HepG2 (cell line): ENCODE measurements at places on chromosomes 2 and 18. TPM values are rescaled to one million over a fixed set of nuclear protein-coding genes. Genes with fewer than 3 reads are reported as not detected.

The CYTIP gene
- not detected in 2 replicates for total RNA-seq

The TANC1 gene
- total RNA-seq, result 2.3 and 2.8 TPM in 2 replicates

The C1QL2 gene
- not detected in 2 replicates for total RNA-seq

The SMAD2 gene
- total RNA-seq, result 96.2 and 132 TPM in 2 replicates

The ANKRD30B gene
- not detected in 2 replicates for total RNA-seq

The DCDC2C gene
- not detected in 2 replicates for total RNA-seq

The NT5C1B gene
- total RNA-seq, result not detected in 2 replicates

The RGPD3 gene
- total RNA-seq, result 0.24 and 0.53 TPM in 2 replicates

The PARD6G gene
- total RNA-seq, result 7.2 and 7.4 TPM in 2 replicates

The CD207 gene
- total RNA-seq, result 0.09 and 0.27 TPM in 2 replicates

The MYO3B gene
- not detected in 2 replicates for total RNA-seq

GRCh38 chr2:71327916-71328315, 3.7 kb upstream of the ZNF638 start:
- H3K27me3 ChIP-seq, result peaks cover 13% of the 10 kb centered on the region; the same call in 1 of the 3 replicates
- H3K36me3 ChIP-seq, result no peaks in the 10 kb centered on the region
- DNase-seq, result no peak

DNA sequence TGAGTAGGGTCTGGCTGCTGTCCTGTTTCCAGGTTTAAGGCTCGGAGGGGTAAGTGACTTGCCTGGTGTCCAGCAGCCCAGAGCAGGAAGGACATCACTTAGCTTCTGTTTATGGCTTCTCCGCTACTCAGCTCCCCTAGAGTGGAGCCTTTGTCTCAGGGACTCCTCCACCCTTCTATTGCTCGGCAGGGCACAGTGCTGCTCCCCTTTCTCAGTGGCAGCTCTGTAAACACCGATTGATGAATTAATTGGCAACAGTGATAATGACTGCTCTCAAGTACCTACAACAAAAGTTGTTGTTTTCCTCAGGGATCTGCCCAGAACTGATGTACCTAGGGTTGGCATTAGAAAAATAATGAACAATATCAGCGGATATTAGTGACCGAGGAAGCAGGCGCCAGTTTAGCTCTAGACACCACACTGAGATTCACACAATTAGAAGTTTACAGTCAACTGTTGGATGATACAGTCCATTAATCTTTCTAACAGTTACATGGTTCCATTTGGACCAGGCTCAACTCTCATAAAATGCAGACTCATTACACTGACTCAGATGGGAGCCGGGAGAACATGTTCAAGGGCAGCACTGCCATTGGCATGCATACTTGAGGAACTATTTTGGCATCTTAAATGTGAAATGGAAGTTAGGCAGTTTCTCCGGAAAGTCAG, 265.7 kb downstream of the MTX2 start:
- H3K27ac ChIP-seq, result no peak overlapping the region
- no peaks in the 10 kb centered on the region for H3K36me3 ChIP-seq
- H3K4me1 ChIP-seq, result no peaks in the 10 kb centered on the region
- no peaks in the 10 kb centered on the region for H3K27me3 ChIP-seq
- DNase-seq, result no peak

DNA sequence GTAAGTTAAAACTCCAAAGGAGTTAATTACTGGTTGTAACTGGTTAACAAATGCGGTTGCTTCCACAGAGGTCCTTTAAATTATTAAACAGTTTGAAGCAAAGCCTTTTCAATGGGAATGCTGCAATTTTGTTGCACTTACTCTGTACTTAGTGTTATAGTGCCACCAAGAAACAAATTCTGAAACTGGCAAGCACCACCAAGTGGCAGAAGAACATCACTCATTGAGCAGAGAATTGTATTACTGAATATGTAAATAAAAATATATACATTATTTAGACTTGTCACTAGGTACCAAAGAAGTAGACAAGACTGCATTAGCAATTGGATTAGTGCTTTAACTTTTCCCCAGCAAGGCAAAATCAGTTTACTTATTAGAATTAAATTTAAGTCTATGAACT, 2.6 kb upstream of the TMEFF2 start:
- no peak overlapping the region for H3K4me3 ChIP-seq
- H3K27ac ChIP-seq, result no peak overlapping the region
- H3K27me3 ChIP-seq, result peaks cover 12% of the 10 kb centered on the region
- H3K36me3 ChIP-seq, result no peaks in the 10 kb centered on the region
- no peaks in the 10 kb centered on the region for H3K4me1 ChIP-seq

GRCh38 chr18:76522122-76522503, 27.1 kb upstream of the ZNF516 start:
- H3K27me3 ChIP-seq, result peaks cover 2% of the 10 kb centered on the region
- H3K4me3 ChIP-seq, result no peak overlapping the region
- H3K36me3 ChIP-seq, result no peaks in the 10 kb centered on the region
- DNase-seq, result no peak
- no peak overlapping the region for H3K27ac ChIP-seq
- H3K4me1 ChIP-seq, result peaks cover 20% of the 10 kb centered on the region

- no peak overlapping the region for H3K27ac ChIP-seq
- no peaks in the 10 kb centered on the region for H3K36me3 ChIP-seq
- DNase-seq, result no peak
- H3K4me3 ChIP-seq, result no peak overlapping the region
These were observed 100.1 kb downstream of the PLCL1 start for GRCh38 chr2:197904446-197904845.

GRCh38 chr2:38856165-38856564, 19.6 kb downstream of the DHX57 start:
- no peaks in the 10 kb centered on the region for H3K4me1 ChIP-seq
- H3K27me3 ChIP-seq, result no peaks in the 10 kb centered on the region
- no peak overlapping the region for H3K27ac ChIP-seq
- no peak overlapping the region for H3K4me3 ChIP-seq
- DNase-seq, result no peak

- H3K36me3 ChIP-seq, result peaks cover 15% of the 10 kb centered on the region
- peak within 1 kb of the TSS; percentile 90 for H3K27ac ChIP-seq
- DNase-seq, result peak; percentile 83
- peak within 1 kb of the TSS; percentile 85 for H3K4me3 ChIP-seq
- H3K27me3 ChIP-seq, result no peaks in the 10 kb centered on the region
These were observed at the start of gene DUSP28 for GRCh38 chr2:240560084-240560479. DUSP28 (plus strand) TSS chr2:240560357; CDS start chr2:240560685, 328 bp downstream.

DNA sequence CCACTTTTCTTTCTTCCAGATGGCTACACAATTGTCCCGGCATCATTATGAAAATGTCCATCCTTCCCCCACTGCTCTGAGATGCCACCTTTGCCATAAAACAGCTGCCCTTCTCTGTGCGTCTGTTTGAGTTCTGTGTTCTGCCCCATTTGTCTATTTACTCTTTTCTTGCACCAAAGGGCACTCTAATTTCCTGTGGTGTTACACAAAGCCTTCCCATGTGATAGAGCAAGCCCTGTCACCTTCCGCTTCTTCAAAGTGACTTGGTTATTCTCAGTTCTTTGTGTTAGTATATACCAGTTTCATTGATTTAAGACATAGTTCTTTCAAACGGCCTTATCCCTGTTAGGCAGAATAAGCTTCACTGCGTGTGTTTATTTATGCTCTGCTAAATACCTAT, 84.1 kb downstream of the FBXO15 start:
- no peaks in the 10 kb centered on the region; the same call in 1 of the 2 replicates for H3K27me3 ChIP-seq
- H3K27ac ChIP-seq, result no peak overlapping the region
- H3K4me1 ChIP-seq, result no peaks in the 10 kb centered on the region
- H3K36me3 ChIP-seq, result no peaks in the 10 kb centered on the region

GRCh38 chr2:160491911-160492371, 1.7 kb downstream of the RBMS1 start:
- H3K4me3 ChIP-seq, result peak overlapping the region; percentile 95
- H3K27me3 ChIP-seq, result no peaks in the 10 kb centered on the region
- no peaks in the 10 kb centered on the region for H3K36me3 ChIP-seq

DNA sequence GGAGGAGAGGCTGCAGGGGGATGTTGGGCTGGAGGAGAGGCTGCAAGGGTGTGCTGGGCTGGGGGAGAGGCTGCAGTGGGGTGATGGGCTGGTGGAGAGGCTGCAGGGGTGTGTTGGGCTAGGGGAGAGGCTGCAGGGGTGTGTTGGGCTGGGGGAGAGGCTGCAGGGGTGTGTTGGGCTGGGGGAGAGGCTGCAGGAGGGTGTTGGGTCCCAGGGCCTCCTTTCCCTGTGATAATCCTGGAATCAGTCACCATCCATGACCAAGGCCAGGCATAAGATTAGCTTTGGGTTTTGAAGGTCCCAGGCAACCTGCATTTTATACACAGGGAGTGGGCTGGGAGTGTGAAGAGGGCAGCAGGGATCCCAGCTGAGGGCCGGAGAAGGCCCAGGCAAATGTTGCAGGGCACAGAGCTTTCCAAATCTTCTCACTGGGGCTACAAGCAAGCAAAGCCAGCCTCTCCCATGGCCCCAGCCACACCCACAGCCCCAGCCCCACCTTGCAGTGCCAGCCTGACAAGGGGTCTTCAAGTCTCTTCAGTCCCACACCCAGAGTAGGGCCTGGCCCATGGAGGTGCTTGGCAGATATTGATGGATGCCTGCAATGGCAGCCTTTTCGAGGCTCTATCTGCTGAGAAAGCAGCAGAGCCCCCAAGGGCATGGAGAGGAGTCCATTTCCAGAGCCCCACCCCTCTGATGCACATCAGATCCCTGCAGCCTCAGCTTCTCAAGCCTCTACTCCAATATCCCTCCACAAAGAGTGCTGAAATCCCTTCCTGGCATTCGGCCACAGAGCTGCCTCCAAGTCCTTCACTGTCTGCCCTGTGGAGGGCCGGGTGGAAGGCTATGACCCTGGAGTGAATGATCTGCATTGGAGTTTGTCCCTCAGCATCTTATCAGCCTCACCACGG, 50.3 kb upstream of the GLI2 start:
- H3K4me1 ChIP-seq, result 0 out of 2 replicates have a peak, but pooled peaks cover under 1% of the 10 kb centered on the region
- H3K36me3 ChIP-seq, result no peaks in the 10 kb centered on the region
- H3K4me3 ChIP-seq, result no peak overlapping the region
- DNase-seq, result no peak
- H3K27ac ChIP-seq, result no peak overlapping the region

- H3K4me3 ChIP-seq, result no peak overlapping the region
- peaks cover 28% of the 10 kb centered on the region for H3K4me1 ChIP-seq
- DNase-seq, result no peak
- H3K36me3 ChIP-seq, result peaks cover 35% of the 10 kb centered on the region
These were observed 37.6 kb downstream of the RMC1 start for GRCh38 chr18:23540867-23541266.

GRCh38 chr2:62675062-62675461, 30.5 kb upstream of the EHBP1 start:
- H3K27ac ChIP-seq, result no peak overlapping the region
- no peaks in the 10 kb centered on the region for H3K36me3 ChIP-seq
- H3K4me1 ChIP-seq, result peaks cover 49% of the 10 kb centered on the region
- DNase-seq, result no peak
- no peak overlapping the region for H3K4me3 ChIP-seq

- no peak overlapping the region for H3K27ac ChIP-seq
- peaks cover 15% of the 10 kb centered on the region for H3K4me1 ChIP-seq
- no peaks in the 10 kb centered on the region for H3K36me3 ChIP-seq
- H3K4me3 ChIP-seq, result no peak overlapping the region
- DNase-seq, result no peak
- no peaks in the 10 kb centered on the region for H3K27me3 ChIP-seq
These were observed 35.0 kb downstream of the NEDD4L start for GRCh38 chr18:58078889-58079573.

DNA sequence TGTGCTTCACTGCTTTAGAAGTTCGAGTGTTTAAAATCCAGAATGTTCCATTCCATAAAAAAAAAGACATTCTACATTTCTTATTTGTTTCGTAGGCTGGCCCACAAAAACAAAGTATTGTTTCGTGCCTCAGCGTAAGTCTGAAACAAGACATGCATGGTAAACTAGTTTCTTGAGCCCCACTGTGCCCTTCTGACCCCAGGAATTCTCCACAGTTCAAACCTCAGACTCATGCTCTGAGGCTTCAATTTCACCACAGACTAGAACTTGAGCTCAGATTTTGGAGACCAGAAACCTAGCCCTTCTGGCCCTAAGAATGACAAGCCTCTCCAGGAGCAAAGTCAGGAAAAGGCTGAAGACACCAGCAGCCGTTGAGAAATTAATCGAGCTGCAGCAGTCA, 151.5 kb downstream of the SLC8A1 start:
- no peak overlapping the region for H3K27ac ChIP-seq
- H3K4me1 ChIP-seq, result no peaks in the 10 kb centered on the region
- no peak for DNase-seq
- H3K36me3 ChIP-seq, result no peaks in the 10 kb centered on the region
- H3K4me3 ChIP-seq, result no peak overlapping the region

DNA sequence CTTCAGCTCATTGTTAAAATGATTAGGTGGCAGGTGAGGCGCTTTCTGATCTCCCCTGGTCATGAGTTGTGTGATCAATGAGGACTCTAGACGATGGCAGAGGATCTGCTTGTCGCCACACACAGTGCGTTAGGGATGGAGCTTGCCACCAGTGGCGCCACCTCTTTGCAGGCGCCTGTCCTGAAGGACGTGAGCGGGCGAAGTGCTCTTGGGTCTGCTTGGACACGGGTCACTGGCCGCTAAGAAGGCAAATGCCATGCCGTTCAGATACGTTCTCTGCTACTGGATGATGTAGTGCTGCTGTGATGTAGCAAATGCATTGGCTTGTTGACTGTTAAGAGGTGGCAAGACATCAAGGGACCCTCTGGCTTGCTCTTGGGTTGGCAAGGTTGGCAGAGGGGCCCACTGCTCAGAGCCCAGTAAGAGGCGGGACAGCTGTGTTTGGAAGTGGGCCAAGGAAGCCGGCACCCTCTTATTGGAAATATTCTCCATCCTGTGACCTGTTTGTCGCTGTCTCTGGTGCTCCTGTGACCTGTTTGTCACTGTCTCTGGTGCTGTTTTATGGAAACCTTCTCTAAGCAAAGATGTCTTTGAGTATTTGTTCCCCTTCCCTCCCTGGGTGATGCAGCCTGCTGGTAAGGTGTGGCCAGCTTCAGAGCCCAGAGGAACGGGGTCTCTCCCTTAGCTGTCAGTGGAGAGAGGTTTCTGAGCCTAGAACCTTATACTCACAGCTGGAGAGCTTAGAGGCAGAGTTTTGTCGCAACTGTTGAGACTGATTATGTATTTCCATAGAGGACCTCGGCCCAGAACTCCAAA, 14.6 kb downstream of the LDLRAD4 start:
- no peak for DNase-seq
- H3K27ac ChIP-seq, result no peak overlapping the region
- H3K4me1 ChIP-seq, result peaks cover 25% of the 10 kb centered on the region
- no peaks in the 10 kb centered on the region for H3K27me3 ChIP-seq

DNA sequence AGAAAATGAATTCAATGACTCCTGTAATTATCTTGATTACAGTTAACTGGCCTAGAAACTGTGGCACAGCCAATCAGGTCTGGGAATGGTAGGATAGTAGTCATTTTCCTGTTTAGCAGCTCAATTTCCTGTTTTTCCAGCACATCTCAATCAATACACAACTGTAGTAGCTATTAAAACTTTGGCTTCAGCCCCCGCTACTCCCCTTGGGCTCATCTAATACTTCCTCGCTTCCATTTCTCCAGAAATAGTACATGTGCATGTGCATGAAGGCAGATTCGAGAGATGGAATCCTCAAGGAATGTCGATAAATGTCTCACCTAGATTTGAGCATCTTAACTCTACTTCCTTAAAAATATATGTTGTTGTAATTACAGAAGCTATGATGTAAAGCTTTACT, 9.7 kb downstream of the COBLL1 start:
- peaks cover 1% of the 10 kb centered on the region for H3K36me3 ChIP-seq
- peaks cover 58% of the 10 kb centered on the region for H3K4me1 ChIP-seq
- no peaks in the 10 kb centered on the region for H3K27me3 ChIP-seq
- DNase-seq, result no peak
- no peak overlapping the region for H3K4me3 ChIP-seq
